ENCODE measurements at places on chromosomes 13 and 19.

- no peak for DNase-seq
These were observed 7.5 kb downstream of the PLAUR start for GRCh38 chr19:43662487-43662886.

DNA sequence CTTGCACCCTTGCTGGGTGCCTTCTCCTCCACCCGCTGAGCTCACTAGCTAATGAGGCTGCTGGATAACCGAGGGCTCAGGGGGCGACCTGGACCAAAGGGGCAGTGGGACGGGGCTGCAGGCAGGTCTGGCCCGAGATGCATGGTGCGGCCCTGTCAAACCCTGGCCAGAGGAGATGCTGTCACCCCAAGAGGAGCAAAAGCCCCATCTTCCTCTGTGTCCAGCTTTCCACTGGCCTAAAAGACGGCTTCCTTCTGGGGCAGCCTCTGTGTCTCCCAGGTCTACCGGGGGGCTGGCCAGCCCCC, 261.8 kb downstream of the TBC1D4 start:
- no peak for DNase-seq

GRCh38 chr13:23792680-23793079, 96.5 kb downstream of the MIPEP start:
- no peak for DNase-seq

- no peak for DNase-seq
These were observed 27.3 kb downstream of the B3GLCT start for GRCh38 chr13:31227063-31227462.

GRCh38 chr13:24116131-24116530, 44.4 kb upstream of the SPATA13 start:
- DNase-seq, result no peak

GRCh38 chr19:7680606-7681339, at the start of gene TRAPPC5:
TRAPPC5 (plus strand) TSS chr19:7680833; CDS start chr19:7682254, 1,421 bp downstream.
- no peak for DNase-seq

DNA sequence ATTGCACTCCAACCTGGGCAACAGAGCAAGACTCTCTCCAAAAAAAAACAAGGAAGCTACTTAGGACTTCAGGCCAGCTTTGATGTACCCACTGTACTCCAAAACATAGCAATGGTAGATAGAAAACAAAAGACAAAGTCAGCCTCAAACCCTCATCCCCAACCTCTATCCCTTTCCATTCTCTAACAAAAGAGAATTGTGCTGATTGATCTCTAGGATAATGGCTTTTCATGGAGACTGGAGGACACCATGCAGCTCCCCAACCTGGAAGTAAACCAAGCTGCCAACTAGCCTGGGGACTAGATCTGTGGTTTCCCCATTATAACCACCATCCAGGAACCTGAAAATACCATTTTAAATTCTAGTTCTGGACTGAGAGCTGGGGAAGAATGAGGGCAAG, 4.3 kb upstream of the ZDHHC20 start:
- DNase-seq, result no peak

DNA sequence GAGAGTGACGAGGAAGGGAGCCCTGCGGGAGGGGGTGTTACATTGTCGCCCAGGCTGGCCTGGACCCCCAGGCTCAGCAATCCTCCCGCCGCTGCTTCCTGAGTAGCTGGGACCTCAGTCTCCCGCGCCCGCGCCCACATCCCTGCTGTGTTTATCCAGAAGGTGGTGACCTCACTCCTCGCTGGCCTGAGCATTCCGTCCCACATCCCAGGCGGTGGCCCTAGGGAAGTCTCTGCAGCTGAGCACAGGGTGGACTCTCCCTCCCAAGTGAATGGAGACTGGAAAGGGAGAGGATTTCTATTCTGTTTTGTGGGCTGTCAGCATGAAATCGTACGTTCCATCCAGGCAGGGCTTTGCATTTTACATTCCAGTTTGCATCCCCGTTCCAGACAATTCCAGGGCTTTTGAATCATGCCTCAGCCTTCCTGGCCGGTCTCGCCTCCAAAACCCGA, 401 bp upstream of the ZNF765 start:
- DNase-seq, result no peak

- no peak for DNase-seq
These were observed 20.3 kb downstream of the INTS6 start for GRCh38 chr13:51432576-51432975.

- DNase-seq, result no peak
These were observed 74.5 kb downstream of the GGACT start for GRCh38 chr13:100513987-100514670.

GRCh38 chr13:19940106-19940505, 18.4 kb upstream of the ZMYM2 start:
- DNase-seq, result no peak

- DNase-seq, result no peak
These were observed 45.0 kb upstream of the LRCH1 start for GRCh38 chr13:46507981-46508380.

- DNase-seq, result peak; percentile 47
These were observed at the start of gene EDNRB for GRCh38 chr13:77918391-77919245. EDNRB (minus strand) TSS chr13:77918831; CDS start chr13:77918573, 258 bp downstream.
